ENCODE measurements at places on chromosomes 3 and 15.

GRCh38 chr3:51937014-51937413 lies 4.7 kb downstream of the RRP9 start:
- DNase-seq = no peak

DNA sequence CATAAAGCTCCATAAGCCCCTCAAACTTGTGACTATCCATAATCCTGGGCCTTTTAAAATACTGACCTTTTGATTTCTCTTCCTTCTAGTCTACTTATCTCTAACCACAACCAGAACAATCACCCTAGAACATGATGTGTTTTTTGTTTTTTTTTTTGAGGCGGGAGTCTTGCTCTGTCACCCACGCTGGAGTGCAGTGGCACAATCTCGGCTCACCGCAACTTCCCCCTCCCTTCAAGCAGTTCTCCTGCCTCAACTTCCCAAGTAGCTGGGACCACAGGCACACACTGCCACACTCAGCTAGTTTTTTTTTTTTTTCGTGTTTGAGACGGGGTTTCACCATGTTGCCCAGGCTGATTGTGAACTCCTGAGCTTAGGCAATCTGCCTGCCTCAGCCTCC lies 25.1 kb downstream of the VPS39 start:
- DNase-seq = no peak

GRCh38 chr3:140536926-140537726 lies 140.7 kb upstream of the TRIM42 start:
- no peak for DNase-seq

DNA sequence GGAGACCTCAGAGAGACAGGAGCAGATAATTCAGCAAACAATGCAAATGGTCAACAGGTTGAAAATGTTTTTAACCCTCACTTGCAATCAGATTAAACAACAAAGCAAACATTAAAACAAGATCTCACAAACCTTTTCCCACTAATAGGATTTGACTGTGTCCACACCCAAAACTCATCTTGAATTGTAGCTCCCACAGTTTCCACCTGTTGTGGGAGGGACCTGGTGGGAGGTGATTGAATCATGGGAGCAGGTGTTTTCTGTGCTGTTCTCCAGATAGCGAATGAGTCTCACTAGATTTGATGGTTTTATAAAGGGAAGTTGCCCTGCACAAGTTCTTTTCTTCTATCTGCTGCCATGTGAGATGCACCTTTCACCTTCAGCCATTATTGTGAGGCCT lies 1.3 kb upstream of the LYSMD4 start:
- no peak for DNase-seq

GRCh38 chr3:160154033-160154432 lies 71.2 kb upstream of the C3orf80 start:
- DNase-seq = no peak

DNA sequence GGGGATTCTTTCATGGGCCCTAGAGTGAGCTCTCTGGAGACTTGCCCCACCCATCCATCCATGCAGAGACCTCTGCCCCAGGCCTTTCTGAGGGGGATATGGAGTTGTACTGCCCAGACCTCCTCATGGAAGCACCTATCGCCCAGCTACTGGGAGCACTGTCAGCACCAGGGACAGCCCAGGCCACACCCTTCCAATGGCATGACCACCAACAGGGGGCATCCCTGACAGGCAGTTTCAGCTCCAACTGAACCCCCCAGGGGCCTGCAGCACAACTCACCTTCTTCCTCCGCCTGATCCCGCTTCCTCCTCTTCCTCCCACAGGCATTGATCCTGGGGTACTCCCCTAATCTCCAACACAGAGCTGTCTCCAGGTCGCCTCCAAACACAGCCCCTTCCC lies 21.8 kb downstream of the MRPS11 start:
- DNase-seq = no peak

DNA sequence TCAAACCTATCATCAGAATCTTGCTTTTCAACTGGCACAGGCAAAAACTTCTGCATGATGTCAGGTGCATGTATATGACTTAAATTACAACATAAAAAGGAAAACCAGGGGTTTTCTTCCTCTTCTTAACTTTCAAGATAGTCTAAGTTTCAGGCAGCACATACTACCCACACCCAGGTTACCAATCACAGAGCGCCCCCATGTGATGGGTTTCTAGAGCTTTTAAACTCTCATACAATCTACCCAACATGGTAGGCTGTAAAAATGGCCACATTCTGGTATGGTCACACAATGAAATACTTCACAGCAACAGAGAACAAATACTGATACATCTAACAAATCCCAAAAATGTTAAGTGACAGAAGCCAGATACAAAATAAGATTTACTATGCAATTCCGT lies 7.4 kb downstream of the MESD start:
- no peak for DNase-seq
